ENCODE measurements at places on chromosomes 1 and 21. TPM values are rescaled to one million over a fixed set of nuclear protein-coding genes. Genes with fewer than 3 reads are reported as not detected.

Gene LINGO4
- 0.15 TPM for total RNA-seq

Gene PPIE
- total RNA-seq: 69.5 TPM

Gene ATP6V1G3
- total RNA-seq: not detected

Gene PSRC1
- 19.6 TPM for total RNA-seq

Gene FHL3
- total RNA-seq: 14.5 TPM

Gene GREM2
- total RNA-seq: not detected

Gene ADGRL2
- total RNA-seq: not detected

Gene KRTAP7-1
- total RNA-seq: not detected

Gene SAMD13
- total RNA-seq: 0.73 TPM

GRCh38 chr1:164086832-164087231, 472.2 kb upstream of the PBX1 start:
- H3K4me1 ChIP-seq: no peaks in the 10 kb centered on the region
- no peak overlapping the region for H3K27ac ChIP-seq
- no peak overlapping the region for H3K4me3 ChIP-seq
- no peaks in the 10 kb centered on the region for H3K36me3 ChIP-seq
- DNase-seq: no peak
- H3K27me3 ChIP-seq: no peaks in the 10 kb centered on the region

- no peak within 1 kb of the TSS for H3K27ac ChIP-seq
- H3K4me1 ChIP-seq: peaks cover 7% of the 10 kb centered on the region
- no peak for DNase-seq
- peaks cover 64% of the 10 kb centered on the region for H3K27me3 ChIP-seq
- peak within 1 kb of the TSS; percentile 56 for H3K4me3 ChIP-seq
These were observed at the start of gene KDF1 for GRCh38 chr1:26959722-26960624. TSS of gene KDF1 (minus strand) at chr1:26960468. CDS start at chr1:26952380, 8,088 bp downstream.

DNA sequence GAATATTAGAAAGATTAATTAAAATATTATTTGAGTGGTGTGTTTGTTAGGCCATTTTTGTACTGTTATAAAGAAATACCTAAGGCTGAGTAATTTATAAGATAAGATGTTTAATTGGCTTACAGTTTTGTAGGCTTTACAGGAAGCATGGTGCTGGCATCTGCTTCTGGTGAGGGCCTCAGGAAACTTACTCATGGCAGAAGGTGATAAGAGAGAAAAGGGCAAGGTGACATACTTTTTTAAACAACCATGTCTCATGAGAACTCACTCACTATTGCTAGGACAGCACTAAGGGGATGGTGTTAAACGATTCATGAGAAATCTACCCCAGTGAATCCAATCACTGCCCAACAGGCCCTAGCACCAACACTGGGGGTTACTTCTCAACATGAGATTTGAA, 56.7 kb upstream of the RGS21 start:
- no peaks in the 10 kb centered on the region for H3K36me3 ChIP-seq
- H3K4me1 ChIP-seq: no peaks in the 10 kb centered on the region
- no peak for DNase-seq
- H3K27me3 ChIP-seq: no peaks in the 10 kb centered on the region
- no peak overlapping the region for H3K27ac ChIP-seq

GRCh38 chr1:200448034-200448762, 38.4 kb upstream of the ZNF281 start:
- peaks cover 16% of the 10 kb centered on the region for H3K36me3 ChIP-seq
- peaks cover 19% of the 10 kb centered on the region for H3K27me3 ChIP-seq
- peak overlapping the region; percentile 47 for H3K27ac ChIP-seq
- peaks cover 22% of the 10 kb centered on the region for H3K4me1 ChIP-seq
- DNase-seq: no peak

GRCh38 chr1:210779269-210779668, 354.7 kb downstream of the KCNH1 start:
- DNase-seq: no peak
- no peaks in the 10 kb centered on the region for H3K4me1 ChIP-seq
- H3K27me3 ChIP-seq: peaks cover 19% of the 10 kb centered on the region
- H3K4me3 ChIP-seq: no peak overlapping the region
- no peaks in the 10 kb centered on the region for H3K36me3 ChIP-seq

GRCh38 chr1:106785176-106785575, 271.3 kb upstream of the PRMT6 start:
- no peaks in the 10 kb centered on the region for H3K36me3 ChIP-seq
- H3K27ac ChIP-seq: no peak overlapping the region
- H3K27me3 ChIP-seq: no peaks in the 10 kb centered on the region
- no peaks in the 10 kb centered on the region for H3K4me1 ChIP-seq
- DNase-seq: no peak
- H3K4me3 ChIP-seq: no peak overlapping the region

DNA sequence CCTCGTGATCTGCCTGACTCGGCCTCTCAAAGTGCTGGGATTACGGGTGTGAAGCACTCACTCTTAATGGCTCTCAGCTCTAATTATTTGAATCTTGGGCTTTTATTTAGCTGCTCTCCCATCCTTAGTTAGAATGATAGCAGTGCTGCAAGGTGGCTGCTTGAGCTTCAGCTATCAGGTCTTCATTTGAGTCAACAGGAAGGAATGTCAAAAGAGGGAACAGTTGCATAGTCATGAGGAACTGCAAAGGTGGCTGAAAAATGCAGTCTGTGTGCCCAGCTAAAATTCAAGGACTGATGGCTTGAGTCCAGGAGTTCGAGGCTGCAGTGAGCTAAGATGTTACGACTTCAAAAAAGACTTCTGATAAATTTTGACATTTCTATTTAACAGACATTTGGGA, 55.6 kb downstream of the UCK2 start:
- H3K4me1 ChIP-seq: peaks cover 31% of the 10 kb centered on the region
- no peak for DNase-seq
- peaks cover 8% of the 10 kb centered on the region for H3K36me3 ChIP-seq
- no peak overlapping the region for H3K4me3 ChIP-seq
- no peak overlapping the region for H3K27ac ChIP-seq

- H3K27me3 ChIP-seq: no peaks in the 10 kb centered on the region
- H3K36me3 ChIP-seq: peaks cover 29% of the 10 kb centered on the region
- H3K27ac ChIP-seq: no peak overlapping the region
- DNase-seq: no peak
- peaks cover 4% of the 10 kb centered on the region for H3K4me1 ChIP-seq
- no peak overlapping the region for H3K4me3 ChIP-seq
These were observed 33.8 kb downstream of the ZBTB17 start for GRCh38 chr1:15941899-15942660.

DNA sequence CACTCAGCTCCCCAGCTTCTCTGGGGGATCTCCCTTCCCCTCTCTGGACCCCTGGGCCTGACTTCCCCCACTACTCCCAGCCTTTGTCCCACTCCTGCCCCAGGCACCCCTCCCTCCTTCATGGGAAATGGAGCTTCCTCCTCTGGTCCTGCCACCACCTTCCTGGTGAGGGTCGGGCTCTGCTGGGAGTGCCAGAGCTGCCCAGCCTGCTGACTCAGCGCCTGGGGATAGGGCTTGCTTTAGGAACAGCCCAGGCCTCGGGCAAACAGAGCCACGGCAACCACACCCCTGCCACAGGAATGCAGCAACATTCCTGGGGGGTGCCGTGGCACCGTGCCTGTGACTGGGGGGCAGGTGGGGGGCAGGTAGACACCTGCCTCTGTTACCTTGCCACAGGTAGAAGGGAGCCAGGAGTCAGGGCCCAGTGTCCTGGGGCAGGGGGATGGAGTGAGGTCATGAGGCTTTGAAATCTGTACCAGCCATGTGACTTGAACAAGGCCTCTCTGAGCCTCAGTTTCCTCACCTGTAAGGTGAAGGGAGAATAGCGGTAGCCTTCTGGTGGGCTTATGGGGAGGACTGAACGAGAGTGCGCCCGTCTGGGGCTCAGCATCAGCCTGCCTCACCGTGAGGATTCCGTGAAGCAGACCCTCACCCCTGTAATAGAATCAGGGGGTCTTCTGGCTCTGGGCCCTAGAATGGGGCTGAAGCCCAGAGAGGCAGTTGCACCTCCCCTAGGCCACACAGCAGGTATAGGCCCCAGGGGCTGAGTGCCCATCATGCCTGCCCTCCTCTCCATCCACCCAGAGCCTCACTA, 17.8 kb upstream of the EPHA2 start:
- H3K27me3 ChIP-seq: peaks cover 15% of the 10 kb centered on the region
- H3K36me3 ChIP-seq: no peaks in the 10 kb centered on the region
- H3K4me3 ChIP-seq: no peak overlapping the region
- peaks cover 3% of the 10 kb centered on the region for H3K4me1 ChIP-seq
- no peak overlapping the region for H3K27ac ChIP-seq
- no peak for DNase-seq

DNA sequence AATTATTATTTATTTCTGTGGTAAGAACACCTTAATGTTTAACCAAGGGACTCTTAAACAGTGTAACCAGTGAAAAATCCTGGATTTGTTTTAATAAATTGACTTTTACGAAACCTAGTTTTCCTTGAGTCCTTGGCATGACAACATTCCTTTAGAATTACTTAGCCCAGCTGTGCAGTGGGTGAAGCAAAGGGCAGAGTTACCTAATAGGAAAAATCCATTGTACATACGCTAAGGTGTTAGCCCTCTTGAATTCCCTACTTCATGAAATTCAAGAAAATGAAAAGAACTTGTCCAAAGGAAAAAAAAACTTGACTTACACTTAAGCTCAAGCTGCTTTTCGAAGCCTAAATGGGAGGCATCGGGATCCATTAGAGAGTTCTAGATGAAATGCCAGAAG, 852.0 kb upstream of the ADAMTS5 start:
- no peaks in the 10 kb centered on the region for H3K4me1 ChIP-seq
- DNase-seq: no peak
- H3K4me3 ChIP-seq: no peak overlapping the region

DNA sequence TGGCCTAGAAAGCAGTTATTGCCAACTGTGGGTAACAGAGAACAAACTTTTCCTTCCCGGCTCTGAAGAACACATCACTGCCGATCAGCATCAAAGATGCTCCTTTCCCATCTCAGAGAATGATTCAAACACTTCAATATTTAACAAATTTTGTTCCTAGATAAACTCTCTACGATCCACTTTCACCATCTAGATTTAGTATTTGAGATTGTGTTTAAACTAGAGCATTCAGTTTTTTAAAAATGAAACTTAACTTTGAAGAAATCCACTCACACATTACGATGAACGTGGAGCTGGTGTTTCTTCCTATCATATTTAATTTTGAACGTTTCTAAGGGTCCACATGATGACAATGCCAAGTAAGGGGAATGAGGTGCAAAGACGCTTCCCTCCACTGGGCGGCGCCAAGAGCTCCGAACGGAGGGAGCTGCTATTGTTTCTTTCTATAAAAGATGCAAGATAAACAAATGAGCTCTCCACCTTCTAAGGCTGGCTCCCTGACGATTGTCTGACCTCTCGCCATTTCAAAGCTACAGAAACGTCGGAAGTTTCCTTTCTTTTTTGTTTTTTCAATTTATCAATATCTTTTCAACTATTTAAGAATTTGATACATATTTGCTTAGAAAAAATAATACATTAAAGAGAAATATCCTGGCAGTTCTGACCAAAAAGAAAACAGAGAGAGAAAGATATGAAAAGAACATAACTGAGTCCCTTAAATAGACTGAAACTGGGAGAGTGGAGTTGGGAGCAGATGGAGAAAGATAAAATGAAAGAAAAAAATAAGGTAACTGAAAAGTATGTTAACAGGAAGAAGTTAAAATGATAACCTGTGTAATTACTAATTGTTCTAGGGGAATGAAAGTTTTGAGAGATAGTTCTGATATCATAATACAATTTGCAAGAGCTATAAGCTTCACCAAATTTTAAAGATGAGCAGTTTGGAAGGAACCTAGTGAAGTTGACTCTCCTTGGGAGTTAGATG, 4.4 kb upstream of the BARHL2 start:
- H3K4me1 ChIP-seq: peaks cover 26% of the 10 kb centered on the region
- H3K36me3 ChIP-seq: peaks cover 25% of the 10 kb centered on the region
- H3K27me3 ChIP-seq: peaks cover 93% of the 10 kb centered on the region

DNA sequence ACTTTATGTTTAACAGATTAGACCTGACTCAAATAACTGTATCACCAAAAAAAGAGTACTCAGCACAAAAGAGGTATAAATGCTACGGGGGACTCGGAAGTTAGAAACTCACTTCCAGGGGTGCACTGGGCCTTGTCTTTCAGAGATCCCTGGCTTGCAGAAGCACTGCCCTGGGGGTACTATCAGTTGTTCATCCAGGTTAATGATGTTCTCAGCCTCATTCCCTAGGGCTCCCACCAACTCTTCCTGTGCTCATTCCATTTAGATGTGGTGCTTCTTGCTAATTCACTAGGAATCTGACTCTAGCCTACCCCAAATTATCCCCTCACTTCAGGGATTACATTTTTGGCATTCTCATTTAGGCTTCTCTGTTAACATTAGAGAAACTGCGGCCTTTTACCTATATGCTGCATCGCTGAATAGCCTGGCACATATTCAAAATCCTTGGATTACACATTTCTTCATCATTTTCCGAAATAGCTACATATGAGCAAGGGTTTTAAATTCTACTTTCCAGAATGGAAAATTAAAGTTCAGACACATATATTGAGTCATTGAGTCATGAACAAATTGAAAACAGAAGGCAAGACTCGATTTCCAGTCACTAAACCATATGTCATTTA, 338.5 kb downstream of the KCTD3 start:
- H3K27me3 ChIP-seq: no peaks in the 10 kb centered on the region
- DNase-seq: no peak

DNA sequence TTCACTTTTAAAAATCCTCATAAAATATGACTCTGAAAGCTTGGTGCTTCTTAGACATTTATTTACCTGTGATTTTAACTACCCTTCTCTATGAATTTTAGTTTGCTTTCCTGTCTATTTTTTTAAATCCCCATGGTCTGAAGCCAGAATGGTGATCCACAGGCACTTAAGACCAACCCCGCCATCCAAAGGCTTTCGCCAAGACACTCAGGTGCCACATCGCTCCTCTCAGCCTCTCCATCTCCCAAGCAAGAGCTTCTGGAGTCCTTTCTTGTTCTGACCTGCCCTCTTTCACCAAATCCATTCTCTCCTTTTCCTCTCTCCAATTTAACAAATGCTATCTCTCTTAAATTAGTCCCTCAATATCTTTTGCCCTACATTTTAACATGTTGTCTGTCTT, 464.6 kb downstream of the PCP4 start:
- DNase-seq: no peak
- no peaks in the 10 kb centered on the region for H3K4me1 ChIP-seq
- no peaks in the 10 kb centered on the region for H3K36me3 ChIP-seq

DNA sequence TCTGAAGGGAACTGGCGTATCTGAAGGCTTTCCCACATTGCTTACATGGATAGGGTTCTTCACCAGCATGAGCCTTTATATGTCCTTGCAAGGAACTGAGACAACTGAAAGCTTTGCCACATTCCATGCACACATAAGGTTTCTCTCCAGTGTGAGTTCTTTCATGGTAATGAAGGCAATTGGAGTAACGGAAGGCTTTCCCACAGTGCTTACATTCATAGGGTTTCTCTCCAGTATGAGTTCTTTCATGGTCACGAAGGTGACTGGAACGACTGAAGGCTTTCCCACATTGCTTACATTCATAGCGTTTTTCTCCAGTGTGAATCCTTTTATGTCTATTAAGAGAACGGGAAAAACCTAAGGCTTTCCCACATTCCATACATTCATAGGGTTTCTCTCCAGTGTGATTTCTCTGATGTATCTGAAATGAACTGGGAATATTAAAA, 15.0 kb downstream of the ZNF124 start:
- no peaks in the 10 kb centered on the region for H3K27me3 ChIP-seq
- H3K4me3 ChIP-seq: no peak overlapping the region
- no peak overlapping the region for H3K27ac ChIP-seq
- no peaks in the 10 kb centered on the region for H3K4me1 ChIP-seq
